ENCODE measurements at places on chromosomes 12 and 14. TPM values are rescaled to one million over a fixed set of nuclear protein-coding genes. Genes with fewer than 3 reads are reported as not detected.

- no peak for DNase-seq
These were observed 161.3 kb upstream of the LMNTD1 start for GRCh38 chr12:25714198-25714984.

- DNase-seq = no peak
These were observed 30.0 kb downstream of the HVCN1 start for GRCh38 chr12:110658878-110659277.

GRCh38 chr12:27355979-27356378 is 23.3 kb downstream of the BMAL2 start:
- DNase-seq = no peak

GRCh38 chr12:6899837-6900519 is 4.6 kb upstream of the LRRC23 start:
- peak; percentile 82 for DNase-seq

- DNase-seq = peak; percentile 29
These were observed 179.0 kb downstream of the FOXN3 start for GRCh38 chr14:89237921-89238529.

DNA sequence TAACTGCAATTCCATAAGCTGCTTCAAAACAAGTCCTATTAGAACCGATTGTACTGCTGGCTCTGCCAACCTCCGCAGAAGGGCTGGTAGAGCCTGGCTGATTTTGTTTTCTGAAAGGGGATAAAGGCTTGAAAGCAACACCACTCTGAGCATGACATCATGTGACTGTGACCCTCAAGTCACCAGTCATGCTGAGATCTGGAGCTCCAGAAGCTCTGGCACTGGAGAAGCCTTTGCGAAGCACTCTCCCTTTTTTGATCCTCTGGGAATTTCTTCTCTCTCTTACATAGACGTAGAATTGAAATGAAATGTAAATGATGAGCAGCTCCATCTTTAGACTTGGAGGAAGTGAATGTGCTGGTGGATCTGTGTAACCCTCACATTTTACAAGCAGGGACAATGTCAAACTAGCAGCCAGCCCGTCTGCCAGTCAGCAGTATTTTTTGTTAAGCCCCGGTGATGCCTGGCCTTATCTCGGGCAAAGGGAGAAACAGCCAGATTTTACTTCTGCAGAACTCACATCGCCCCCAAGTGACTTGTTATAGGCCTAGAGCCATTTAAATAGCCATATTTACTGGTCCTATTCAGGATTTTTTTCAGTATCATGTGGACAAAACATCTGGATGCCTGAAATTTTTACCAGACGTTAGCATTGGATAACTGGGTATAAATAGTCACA is 112.1 kb upstream of the NPAS3 start:
- peak; percentile 27 for DNase-seq

DNA sequence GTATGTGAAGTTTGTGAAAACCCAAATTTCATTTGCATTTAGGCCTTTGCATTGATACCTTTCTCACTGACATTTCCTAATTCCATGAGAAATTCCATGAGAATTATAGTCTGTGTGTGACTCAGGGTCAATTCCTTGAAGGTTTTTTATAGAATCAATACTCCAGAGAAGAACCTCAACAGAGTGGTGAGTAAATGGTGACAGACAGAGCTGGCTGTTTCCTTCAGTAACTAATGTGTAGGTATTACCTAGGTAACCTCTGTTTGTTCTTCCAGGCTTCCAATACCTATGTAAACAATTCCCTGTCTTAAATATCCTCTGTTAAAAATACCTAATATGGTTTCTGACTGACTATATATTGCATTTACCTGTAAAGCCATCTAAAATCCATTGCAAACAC is 117.0 kb downstream of the TTC8 start:
- no peak for DNase-seq

DNA sequence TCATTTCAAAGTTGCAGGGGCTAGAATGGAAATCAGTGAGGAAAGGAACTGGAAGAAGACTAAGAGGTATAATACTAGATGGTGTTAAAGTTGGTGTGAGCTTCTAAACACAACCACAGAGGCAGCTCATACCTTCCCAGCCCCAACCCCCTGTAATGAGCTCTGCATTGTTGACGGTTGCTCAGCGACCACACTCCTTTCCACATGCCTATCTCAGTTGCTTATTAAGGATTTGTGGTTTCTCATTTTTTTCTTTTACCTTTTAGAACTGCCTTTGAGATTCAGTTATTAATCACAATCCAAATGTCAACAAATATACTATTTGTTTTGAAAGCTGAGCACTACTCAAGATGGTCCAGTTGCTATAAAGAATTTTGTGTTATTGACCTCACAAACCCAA is 62.1 kb upstream of the KIF21A start:
- DNase-seq = no peak

DNA sequence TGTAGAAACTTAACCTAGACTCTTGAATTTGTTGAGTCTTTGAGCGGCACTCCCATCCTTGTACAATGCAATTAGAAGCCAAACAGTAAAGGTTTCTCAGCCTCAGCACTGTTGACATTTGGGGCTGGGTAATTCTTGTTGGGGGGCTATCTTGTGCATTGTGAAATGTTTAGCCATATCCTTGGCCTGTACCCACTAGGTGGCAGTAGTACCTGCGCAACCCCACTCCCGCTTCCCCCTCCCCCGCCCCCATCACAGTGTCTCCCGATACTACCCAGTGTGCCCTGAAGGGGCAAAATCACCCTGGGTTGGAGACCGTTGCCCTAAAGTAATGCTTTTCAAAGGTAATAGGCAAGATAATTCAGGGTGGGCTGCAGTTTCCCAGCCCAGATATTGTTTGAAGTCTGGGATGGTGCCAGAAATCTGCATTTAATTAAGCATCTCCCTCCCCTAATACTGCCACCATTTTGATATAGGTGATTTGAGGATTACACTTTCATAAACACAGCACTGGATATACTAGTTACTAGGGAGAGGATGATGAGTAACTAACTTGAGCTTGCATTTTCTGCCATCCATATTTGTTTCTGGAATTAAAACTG is 1.8 kb downstream of the COX6A1 start:
- DNase-seq = peak; percentile 91

GRCh38 chr14:94113908-94114588 is 3.5 kb downstream of the IFI27 start:
- DNase-seq = no peak

DNA sequence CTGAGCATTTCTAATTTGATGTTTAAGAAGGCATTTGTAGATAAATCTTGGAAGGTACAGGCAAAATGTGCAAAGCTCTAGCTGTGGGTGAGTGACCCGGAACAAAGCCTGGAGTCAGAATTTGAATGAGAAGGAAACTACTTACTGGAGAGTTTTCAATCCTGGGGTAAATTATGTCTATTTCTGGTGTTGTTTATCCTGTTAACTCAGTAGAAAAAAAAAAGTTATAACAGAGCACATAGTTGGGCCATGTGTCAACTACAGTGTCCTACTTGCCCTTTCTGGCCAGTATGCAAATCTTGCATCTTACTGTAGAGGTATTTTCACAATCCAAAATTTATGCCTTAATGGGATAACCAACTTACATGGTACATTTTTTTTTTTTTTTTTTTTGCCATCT is 182.3 kb downstream of the SYNE2 start:
- no peak for DNase-seq

GRCh38 chr14:51302295-51303030 is 62.4 kb downstream of the TMX1 start:
- DNase-seq = no peak

DNA sequence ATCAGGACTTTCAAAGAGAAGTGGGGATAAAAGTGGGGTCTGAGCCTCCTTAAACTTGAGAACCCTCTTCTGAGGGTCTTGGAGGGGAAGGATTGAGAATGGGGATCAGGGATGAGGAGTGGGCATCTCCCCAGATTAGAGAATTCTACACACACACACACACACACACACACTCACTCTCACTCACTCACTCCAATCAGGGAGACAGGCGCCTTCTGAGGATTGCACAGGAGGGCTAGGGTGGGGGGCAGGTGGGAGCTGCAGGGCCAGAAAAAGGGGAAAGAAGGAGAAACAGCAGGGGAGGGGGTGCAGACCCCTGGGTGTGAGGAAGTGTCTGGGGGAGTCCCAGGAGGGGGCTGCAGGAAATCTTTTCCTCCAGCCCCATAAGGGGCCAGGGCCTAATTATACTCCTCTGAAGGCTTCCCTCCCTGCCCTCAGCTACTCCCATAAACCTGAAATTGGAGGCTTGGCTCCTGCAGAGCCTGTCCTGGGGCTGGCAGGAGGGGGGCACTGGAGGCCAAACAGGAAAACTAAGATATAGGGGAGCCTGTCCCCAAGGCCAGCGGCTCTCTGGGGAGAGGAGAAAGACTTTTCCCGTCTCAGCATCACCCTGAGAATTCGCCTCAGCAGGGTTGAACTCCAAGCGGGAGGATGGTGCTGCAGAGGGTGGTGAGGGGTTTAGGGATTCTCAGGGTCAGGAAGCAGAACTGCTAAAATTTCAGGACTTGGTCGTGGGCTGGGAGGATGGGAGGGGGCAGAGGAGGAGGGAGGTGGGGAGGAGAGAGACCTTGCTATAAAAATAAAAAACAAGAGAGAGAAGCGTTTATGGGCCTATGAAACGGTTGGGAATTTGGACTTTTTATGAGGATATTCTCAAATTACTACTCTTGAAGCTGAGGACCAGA is 1.6 kb downstream of the HOXC9 start:
- DNase-seq = no peak

DNA sequence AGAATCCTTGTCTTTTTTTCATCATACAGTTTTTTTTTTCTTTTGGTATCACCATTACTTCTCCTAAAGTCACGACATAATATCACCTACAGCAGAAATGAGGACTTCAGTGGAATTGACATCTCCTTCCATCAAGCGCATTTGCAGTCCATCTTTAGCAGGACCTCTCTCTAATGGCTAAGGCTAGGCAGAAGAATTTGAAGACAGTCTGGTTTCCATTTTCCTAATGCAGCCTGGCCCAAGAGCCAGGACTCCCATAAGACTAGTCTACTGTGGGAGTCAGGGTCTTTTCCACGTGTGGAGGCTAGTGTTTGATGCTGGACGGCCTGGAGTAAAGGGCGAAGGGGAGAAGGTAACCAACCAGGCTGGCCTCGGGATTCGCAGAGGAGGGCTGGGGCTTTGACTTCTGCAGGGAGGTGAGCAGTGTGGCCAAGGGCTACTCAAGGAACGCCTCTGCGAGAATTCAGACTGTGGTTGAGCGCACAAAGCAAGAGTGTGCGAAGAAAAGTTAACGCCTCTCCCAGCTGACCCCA is 769 bp upstream of the ZNF740 start:
- DNase-seq = no peak

- no peak for DNase-seq
These were observed 24.0 kb downstream of the POLE start for GRCh38 chr12:132662901-132663755.

GRCh38 chr12:101042211-101042610 is 167.8 kb downstream of the SLC5A8 start:
- no peak for DNase-seq

DNA sequence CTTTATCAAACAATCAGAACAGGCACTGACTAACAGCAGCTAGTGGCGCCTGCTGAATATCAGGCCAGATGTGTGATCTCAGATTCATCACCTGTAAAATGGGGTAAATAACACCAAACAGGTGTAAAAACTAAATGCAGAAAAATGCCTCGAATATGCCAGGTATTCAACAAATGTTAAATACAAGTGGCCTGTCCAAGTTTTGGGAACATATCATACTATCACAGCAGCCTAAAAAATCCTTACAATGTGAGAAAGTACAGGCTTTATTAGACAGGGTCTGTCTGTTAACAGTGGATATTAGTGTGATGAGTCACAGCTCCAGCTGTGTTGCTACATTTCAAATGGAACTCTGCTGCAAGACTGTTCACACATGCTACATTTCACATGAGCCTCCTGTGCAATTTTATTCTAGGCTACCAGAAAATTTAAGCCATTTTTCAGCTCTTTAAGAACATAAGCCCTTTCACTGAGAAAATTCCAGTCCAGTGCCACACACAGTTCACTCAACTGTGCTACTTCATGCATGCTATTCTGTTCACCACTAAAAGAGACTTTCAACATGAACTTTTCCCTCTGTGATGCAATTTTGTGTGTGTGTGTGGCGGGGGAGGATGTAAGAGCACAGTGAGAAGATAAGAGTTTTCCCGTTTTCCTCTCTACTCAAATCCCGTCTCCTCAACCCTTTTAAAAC is 56.7 kb downstream of the MSRB3 start:
- DNase-seq = no peak

GRCh38 chr14:21428930-21429329 is 27.0 kb downstream of the CHD8 start:
- no peak for DNase-seq

DNA sequence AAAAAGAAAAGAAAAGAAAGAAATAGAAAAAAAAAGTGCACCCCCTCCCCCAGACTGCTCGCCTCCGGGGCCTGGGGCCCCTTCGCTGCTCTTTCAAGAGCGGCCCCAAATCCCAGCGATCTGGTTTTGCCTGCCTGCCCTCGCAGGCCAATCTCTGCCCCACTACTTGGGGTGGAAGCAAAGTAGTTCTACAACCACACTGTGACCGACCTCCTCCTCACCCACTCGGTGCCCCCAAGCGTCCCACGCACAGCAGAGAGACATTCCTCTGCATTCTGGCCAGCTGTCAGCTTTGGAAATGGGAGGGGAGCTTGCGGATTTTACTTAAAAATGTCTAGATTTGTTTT is 2.4 kb upstream of the TBX3 start:
- DNase-seq = no peak

DNA sequence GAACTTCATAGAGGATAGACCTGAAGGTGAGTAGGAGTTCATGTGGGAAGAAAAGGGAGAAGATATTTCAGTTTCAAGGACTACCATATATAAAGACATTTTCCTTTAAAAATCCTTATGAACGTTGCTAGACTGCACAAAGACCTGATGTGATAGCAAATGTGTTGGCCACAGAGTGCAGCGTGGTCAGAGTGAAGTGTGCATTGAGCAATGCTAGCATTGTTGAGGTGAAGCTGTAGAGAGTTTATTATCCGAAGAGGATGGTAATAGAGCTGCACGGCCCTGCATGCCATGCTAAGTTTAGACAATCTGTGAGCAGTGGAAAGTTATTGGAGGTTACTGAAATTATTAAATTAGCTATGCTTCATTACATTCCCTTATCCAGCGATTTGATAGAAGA is 413.0 kb downstream of the CCDC91 start:
- DNase-seq = no peak

DNA sequence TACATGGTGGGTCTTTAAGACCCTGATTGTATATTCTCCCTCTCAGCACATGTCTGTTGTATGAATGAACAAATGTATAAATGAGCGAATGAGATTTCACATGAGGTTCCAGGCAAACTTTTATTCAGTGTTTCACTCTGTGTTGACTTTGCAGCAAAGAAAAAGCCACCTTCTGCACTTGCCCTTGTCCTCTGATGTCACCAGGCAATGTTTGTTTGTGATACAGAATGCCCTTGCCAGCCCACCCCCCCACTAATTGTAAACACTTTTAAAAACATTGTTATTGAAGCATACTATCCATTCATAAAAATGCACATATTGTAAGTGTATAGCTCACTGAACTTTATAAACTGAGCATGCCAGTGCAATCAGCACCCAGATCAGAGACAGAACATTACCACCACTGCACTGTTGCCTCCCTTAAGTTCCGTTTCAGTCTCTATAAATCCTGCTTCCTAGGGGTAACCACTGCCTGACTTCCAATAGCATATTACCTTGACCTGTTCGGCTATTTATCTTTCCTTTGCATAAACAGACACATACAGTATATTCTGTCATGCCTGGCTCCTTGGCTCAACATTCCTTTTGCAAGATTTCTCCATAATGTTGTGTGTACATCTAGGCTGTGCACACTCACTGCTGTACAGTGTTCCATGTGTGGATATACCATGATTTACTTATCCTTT is 11.3 kb upstream of the LTA4H start:
- no peak for DNase-seq

ARID2 gene
- 2.6 TPM for total RNA-seq

ANKS1B gene
- total RNA-seq = 2.7 TPM

CIROP gene
- total RNA-seq = not detected

EFS gene
- 7.0 TPM for total RNA-seq

AGAP2 gene
- 2.2 TPM for total RNA-seq

SLCO1B1 gene
- total RNA-seq = not detected

ZDHHC22 gene
- not detected for total RNA-seq
